ENCODE measurements at places on chromosomes 4 and X.

DNA sequence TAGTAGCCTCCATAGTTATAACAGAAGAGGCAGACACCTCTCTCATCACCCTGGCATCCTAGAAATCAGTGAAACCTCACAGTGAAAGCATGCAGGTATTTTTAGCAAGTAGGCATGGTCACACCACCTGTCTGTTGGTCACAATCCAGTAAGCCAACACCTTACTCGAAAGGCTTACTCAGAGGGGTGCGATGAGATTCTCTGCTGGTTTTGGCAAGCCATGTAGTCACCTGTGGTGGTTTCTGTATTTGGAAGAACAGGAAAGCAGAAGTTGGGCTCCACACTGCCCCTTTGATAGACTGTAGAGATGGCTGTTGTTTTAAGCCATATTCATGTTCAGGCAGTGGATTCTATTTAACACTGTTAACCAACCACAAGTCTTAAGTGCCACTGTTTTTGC is 134.7 kb downstream of the DCLK2 start:
- DNase-seq = no peak

DNA sequence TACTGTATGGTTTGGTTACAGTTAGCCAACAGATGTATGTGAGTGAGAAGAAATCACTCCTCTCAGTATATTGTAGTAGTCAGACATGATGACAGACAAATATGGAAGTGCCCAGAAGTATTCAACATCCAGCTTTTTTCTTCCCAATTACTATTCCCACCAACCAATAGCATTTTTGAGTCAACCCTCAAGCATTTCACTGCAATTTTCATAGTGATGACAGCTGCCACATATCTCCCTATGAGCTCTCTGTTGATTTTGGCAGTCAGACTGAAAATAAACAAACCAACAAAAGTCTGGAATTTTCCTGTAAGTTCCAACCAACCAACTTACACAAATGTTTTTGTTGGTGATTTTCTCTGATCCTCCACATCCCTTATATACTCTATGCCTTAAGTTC is 8.2 kb upstream of the TRAM1L1 start:
- DNase-seq = peak; percentile 57

DNA sequence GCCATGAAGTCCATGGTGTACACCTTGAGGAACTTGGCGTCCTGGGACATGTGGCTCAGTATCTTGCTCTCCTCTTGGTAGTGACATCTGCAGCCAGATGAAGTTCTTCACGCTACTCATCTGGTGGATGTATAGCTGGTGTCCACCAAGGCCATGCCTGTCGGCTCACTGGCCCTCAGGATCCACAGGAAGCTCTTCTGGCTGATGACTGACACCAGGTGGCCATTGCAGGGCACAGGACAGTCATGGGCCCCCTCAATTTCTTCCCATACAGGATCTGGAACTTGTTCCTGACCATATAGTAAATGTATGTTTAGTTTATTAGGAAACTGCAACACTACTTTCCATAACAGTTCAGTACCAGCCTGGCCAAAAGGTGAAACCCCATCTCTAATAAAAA is 10.3 kb upstream of the CLCN5 start:
- no peak for DNase-seq

- no peak for DNase-seq
Observed at GRCh38 chrX:87337267-87337666, 180.3 kb upstream of the KLHL4 start.

DNA sequence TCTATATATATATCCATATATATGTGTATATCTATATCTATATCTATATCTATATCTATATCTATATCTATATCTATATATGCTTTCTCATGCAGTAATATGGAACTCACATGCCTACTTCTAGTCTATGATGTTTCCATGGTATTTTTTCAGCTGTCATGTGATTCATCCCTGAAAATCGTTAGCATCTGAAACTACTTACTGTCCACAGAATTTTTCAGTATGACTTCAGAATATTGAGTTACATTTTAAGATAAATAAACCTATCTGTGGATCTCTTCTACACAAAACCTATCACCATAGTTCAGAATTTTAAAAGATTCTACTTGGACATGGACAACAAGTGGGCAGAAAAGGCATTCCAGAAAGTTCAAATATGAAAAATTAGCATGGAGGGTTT is 855.1 kb upstream of the INTU start:
- peak; percentile 80 for DNase-seq

DNA sequence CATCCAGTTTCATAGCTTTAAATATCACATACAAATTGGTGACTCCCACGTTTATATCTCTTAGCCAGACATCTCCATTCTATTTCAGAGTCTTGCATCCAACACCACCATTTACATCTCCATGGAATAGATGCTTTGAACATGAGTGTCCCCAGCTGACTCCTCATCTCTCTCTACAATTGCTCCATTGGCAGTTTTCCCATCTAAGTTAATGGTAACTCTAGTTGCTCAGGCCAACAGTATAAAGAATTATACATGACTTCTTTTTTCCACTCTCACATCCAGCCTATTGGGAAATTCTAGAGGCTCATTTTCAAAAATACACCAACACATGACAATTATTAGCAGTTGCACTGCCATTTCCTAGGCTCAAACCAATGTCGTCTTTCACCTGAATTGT is 388.2 kb downstream of the STIM2 start:
- DNase-seq = no peak

GRCh38 chrX:132277953-132278614 is 58.8 kb upstream of the RAP2C start:
- DNase-seq = no peak

GRCh38 chr4:26402458-26402857 is 81.6 kb downstream of the RBPJ start:
- no peak for DNase-seq

GRCh38 chrX:110157444-110157843 is 154.5 kb downstream of the TMEM164 start:
- no peak for DNase-seq

GRCh38 chr4:184039963-184040383 is 134.9 kb downstream of the STOX2 start:
- no peak for DNase-seq

DNA sequence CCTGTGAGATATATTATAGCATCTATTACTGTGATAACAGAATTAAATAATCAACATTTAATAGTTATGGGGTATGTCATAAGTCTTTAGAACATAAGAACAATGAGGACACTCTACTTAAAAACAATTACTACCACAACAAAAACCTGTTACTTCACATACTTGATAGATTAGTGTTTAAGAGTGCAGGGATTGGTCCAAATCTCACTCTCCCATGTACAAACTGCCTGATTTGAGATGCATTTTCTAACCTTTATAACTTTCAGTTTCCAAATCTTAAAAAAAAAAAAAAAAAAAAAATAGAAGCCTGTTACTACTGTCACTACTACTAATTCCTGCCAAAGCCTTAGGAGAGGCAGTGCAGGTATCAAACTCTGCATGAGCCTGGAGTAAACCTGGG is 5.6 kb downstream of the PCDH18 start:
- DNase-seq = no peak

- peak; percentile 83 for DNase-seq
Observed at GRCh38 chr4:175412746-175413145, 399.3 kb downstream of the GPM6A start.

GRCh38 chr4:26634237-26634636 is 50.4 kb downstream of the TBC1D19 start:
- DNase-seq = no peak

- DNase-seq = no peak
Observed at GRCh38 chr4:168496834-168497233, at the start of gene PALLD. Gene PALLD, plus strand, starts transcription at chr4:168497052.

GRCh38 chr4:173319696-173320095 is 14.5 kb downstream of the HMGB2 start:
- no peak for DNase-seq

- peak; percentile 48 for DNase-seq
Observed at GRCh38 chr4:38715050-38715449, 51.1 kb downstream of the KLF3 start.

DNA sequence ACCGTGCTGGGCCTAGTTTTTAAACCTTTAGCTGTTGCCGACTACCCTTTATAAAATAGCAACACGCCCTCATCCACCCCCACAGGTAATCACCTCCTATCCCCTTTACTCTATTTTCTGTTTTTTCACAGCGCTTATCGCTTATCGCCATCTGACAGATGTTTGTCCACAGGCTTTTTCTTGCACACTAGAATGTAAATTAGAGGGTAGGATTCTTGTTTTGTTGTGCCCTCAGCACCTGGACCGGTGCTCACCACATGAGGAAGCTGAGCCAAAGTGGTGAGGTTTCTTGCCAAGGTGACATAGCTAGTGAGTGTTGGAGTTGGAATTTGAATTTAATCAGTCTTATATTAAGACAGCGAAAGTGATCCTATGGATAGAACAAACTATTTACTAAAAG is 2.9 kb upstream of the RBBP7 start:
- no peak for DNase-seq

DNA sequence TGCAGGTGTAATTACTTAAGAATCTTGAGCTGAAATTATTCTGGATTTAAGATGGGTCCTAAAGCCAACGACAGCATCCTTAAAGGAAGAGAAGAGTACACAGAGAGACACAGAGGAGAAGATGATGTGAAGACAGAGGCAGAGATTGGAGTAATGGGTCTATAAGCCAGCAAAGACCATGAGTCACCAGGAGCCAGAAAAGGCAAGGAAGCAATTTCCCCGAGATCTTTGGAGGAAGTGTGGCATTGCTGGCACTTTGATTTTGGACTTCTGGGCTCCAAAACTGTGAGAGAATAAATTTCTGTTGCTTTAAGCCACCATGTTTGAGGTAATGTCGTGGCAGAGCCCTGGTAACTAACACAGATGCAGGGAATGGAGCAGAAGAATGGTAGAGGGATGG is 32.4 kb upstream of the LGI2 start:
- no peak for DNase-seq

DNA sequence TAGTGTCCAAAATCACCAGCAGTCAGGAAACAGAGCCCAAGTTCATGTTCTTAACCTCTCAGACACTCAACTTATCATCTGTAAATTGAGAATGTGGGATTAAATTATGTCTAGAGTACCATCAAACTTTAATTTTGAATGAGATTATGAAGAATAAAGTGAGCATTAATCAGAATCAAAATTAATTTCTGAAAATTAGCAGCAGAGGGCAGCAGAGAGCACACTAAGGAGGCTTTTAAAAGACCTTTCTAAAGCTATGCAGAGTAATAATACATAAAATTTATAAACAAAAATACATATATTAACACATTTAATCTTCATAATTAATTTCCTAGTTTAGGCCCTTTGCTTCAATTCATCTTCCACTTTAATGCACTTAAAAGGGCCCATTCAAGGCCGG is 7.1 kb downstream of the TASL start:
- DNase-seq = peak; percentile 2

GRCh38 chr4:87559090-87559837 is 30.1 kb upstream of the SPARCL1 start:
- no peak for DNase-seq

GRCh38 chrX:105527759-105528158 is 294.6 kb upstream of the NRK start:
- no peak for DNase-seq

DNA sequence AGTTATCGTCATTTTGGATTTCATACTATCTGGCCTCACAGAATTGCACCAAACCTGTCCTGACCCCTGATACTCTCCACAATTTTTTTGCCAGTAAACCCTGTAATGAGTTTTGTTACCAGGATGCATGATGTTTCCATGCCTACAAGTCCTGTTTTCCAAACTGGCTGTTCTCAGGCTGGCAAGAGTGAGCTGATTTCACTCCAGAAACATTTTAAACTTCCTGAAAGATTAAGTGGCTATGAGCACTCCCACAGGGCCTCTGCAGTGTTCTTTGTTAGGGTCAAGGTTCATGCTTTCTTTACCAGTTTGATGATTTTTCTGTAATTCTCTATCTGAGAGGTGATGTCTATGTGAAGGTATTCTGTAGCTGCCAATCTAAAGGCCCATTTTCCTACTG is 31.7 kb upstream of the PDLIM3 start:
- DNase-seq = no peak

DNA sequence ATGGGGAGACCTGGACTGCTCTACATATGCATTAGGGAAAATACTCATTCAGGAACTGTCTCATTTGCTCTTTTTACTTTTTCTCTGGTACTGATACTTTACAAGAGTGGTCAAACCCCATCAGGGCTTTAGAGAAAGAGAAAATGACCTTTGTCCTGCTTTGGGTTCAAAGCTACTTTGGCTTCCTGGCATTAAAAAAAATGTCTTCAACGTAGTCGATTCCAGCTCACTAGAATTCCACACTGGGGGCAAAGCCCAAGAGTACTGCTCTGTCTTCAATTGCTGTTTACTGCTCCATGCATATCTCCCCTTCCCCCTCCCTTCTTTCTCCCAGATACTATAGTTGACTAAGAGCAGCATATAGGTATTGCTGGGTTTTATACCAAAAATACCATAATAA is 98.0 kb downstream of the PAPSS1 start:
- no peak for DNase-seq

DNA sequence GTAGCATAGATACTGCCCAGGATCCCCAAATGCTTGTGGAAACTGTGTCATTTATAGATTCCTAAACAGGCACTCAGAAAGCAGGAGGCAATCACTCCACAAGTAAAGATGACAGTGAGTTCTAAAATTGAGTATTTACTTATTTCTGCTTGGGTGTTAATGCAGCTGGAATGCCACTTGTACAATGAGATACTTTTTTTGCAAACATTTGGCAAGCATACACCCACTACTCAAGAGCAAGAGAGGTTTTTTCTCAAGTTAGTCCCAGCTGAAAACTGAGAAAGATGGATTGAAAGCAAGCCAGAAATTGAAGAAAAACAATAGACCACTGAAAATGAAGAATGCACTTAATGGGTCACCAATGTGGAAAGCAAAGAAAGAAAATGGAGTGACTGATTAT is 22.5 kb downstream of the GABRA3 start:
- DNase-seq = no peak

- DNase-seq = no peak
Observed at GRCh38 chrX:143694885-143695284, 25.7 kb downstream of the SPANXN2 start.

DNA sequence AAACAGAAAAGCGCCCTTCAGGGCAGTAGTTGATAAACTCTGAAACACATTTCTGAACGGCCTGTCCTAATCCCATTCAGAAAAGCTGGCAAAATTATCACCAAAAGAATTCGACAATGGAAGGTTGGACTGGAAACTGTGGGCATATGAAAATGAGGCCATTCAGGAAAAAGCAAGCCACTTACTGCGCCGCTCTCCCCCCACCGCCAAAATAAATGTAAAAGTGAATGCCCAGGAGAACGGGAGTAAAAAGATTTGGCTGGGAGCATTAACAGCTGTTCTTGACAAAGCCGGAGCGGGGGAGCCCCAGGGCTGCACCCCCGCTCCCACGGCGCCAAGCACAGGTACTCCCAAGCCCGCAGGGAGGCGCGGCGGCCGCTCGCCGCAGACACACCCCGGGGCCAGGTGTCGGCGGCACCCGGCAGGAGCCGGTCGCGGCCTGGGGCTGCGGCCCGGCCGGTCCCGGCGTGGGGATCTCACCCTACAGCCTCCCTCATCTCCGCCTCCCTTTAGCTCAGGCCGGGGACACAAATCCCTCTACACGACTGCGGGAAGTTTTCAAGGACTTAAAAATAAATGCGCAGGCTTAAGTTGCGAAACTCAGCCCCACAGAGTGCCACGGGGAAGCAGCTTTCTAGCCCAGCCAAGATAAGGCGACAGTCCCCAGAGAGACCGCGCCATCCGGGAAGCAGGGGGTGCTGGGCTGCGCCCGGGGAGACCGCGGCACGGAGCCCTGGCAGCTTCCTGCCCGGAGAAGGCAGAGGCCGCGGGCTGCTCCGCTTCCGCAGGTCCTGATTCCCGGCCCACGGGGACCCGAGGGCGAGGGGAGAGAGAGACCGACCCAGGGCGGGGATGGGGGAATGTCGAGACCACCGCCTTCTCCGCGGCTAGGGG is 593 bp downstream of the SH3RF1 start:
- no peak for DNase-seq

Data from fibroblast of skin of left quadriceps (primary cell).